GM12892 (cell line): ENCODE measurements at places on chromosomes 2 and 18.
A peak's percentile ranks its signal among the peaks of the same experiment; 100 is the strongest.

- DNase-seq: no peak
Observed at GRCh38 chr2:205405194-205405593, 277.1 kb upstream of the NRP2 start.

- DNase-seq: no peak
Observed at GRCh38 chr2:75844651-75845050, 133.9 kb upstream of the GCFC2 start.

DNA sequence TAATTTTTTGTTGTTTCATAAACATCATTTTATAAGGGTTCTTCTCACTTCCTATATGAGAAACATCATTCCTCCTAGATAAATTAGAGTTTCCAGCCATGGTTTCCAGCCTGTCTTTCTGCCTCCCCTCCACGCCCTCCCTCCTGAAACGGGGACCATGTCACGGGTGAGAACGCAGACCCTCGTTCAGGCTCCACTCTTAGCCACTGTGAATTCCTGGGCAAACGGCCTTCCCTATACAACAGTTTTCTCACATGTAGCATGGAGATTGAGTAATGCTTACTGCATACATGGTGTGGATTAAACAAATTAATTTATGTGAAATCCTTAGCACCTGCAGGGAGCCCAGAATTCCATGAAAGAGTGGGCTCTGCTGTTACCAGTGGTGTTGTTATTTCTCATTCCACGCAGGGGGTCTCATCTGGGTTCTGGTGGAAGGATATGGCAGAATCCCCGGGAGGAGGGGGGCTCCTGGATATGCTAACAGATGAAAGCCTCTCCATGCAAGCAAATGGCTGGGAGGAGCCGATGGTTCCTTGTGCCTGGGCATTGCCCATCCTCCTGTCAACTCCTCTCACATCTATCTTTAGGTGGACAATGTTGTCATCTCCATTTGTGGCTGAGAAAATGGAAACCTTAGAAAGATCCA, 54.0 kb upstream of the TWIST2 start:
- no peak for DNase-seq

DNA sequence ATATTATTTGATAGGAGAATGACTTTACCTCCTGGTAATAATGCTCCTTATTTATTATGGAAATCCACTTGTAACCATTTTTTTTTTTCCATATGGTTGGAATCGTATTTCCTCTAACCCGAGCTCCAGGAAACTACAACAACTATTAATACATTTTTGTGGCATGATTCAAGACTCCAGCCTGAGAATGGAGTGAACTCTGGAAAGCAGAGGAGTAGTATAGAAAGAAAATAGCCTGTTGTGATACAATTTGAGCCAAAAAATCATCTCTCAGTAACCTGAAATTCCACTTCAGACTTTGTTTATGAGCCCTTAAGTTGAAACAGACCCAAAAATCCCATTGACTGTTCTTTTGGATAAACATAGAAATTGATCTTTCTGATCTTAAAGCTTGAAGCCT, 921.1 kb downstream of the SOCS6 start:
- DNase-seq: no peak

GRCh38 chr2:128642316-128642715, 323.6 kb upstream of the HS6ST1 start:
- no peak for DNase-seq

DNA sequence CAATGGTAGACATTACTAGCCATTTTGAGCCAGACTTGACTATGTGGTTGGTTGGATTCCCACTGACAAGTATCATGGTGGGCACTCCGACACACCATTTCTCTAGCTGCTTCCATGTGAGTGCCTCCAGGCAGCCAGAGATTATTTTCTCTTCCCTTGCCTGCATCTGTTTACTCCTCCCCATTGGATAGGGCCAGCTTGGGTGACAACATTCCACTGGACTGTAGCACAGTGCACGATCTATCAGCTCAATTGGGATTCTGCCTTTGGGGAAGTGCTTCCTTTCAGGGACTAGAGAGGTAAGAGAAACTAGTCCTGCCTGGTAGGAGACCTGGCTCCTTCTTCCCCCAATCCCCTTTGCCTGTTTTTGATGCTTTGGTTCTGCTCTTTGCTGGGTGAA, 49.0 kb upstream of the MAP4K3 start:
- no peak for DNase-seq

GRCh38 chr2:127645395-127646291, at the start of gene GPR17:
TSS of gene GPR17 (plus strand) at chr2:127646153. CDS start at chr2:127650736, 4,583 bp downstream.
- DNase-seq: no peak

- DNase-seq: no peak
Observed at GRCh38 chr18:9897129-9897528, 11.4 kb downstream of the TXNDC2 start.

DNA sequence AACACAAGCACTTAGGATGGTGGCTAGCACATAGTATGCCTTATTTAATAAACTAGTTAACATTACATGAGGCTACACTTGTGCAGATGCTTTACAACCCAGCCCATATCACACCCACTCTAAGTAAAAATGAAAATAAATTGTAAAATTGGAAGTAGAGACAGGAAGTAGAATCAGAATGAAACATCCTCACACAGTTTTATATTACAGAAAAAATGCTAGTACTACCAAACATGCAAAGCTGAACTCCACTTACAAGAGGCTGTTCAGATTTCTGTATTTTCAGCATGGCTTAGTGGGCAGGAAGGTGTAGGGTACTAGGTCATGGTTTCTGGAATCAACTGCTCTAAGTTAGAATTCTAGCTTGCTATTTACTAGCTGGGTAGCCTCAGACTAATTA, 18.2 kb upstream of the CRIM1 start:
- no peak for DNase-seq

DNA sequence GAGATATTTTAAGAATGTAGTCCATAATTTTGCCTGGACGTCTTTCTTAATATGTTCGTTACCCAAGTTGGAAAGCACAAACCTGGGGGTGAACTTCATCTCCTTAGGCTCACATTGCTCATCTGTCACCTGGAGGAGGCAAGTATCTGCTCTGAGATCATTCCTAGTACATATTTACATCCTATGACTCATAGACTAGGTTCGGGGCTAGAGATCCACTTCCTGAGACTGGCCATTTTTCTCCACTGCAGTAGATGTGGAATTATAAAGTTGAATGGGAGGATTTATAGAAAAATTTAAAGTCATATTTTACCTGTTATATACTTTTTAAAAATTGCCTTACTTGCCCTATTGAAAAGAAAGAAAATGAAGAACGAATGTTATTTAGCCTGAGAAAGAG, 77.5 kb upstream of the PROKR1 start:
- no peak for DNase-seq

DNA sequence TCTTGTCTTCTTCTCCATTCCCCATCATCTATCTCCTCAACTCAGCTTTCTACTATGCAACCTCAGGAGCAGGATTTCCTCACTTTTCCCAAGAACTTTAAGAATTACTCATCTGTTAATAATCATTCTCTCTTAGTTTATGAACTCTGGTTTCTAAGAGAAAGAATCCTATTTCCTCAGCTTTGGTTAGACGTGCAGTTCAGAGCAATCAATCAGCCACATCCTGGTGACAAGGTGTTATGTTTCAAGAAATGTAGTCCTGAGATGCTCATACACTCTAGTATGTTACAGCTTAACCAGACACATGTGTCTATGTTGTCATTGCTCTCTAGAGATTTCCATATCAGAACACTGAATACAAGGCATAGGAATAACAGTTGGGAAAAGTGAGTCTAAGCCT, 277.9 kb downstream of the MBD2 start:
- DNase-seq: no peak

DNA sequence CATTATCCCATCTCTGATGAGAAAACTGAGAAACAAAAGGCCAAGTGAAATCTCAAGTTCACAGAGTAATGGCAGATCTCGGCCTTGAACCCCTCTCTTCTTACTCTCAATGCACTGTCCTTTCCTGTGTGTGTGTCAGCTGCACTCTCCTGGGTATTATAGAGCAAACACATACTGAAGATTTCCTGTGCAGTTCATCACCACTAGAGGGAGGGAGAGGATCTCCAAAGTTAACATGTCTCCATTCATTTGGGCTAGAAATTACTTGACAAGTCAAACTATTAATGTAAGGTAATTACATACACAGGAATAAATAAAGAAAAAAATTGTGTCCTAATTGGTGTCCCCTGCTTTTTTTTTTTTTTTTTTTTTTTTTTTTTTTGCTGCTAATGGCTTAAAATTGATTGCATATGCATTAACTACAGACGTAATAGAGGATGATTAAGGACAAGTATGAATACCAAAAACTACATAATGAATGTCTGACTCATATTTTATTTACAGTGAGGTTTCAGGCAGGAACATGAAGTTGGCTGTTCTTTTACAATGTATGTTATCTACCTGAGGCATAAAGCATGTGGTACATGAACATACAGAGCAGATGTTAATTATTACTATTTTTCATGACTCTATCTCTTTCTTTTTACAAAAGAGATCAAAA, 269.2 kb downstream of the NYAP2 start:
- DNase-seq: peak; percentile 14
